ENCODE measurements at places on chromosomes 6 and 20.

GRCh38 chr6:44511126-44511525, 123.6 kb downstream of the CDC5L start:
- DNase-seq: no peak

DNA sequence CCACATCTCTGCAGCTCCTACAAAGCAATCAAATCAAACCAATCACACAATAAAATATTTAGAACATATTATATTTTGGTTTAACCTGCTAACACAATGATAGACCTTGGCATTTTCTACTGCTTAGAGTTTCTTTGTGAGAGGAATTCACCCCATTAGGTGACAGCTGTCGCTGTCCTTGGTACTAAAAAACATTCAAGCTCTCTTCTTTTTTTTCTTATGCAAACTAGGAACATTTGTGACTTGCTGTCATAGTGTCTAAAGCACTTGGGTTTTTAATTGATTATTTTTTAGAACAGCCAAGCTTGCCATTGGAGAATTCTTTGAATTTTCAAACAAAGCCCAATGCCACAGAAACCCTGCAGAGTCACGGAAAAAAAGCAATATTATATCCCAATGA, 46.4 kb downstream of the CNR1 start:
- DNase-seq: no peak

DNA sequence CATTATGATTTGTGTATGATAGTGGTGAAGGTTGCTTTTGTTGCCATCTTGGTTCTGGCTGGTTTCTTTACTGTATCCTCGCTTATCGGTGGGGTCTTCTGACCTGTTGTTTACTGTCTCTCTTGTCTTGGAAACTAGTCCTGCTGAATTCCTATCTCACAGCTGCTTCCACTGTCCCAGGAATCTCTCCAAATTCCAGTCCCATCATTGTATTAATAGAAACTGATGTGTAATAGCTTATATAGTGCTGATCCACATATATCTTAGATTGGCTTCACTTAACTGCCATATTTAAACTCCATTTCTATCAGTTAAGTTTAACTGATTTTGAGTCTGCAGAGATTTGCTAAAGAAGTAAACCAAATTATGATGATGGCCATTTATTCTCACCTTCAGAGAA, 5.9 kb downstream of the GTF2H5 start:
- DNase-seq: no peak

- no peak for DNase-seq
Measured at GRCh38 chr6:163530406-163530805, 115.9 kb downstream of the QKI start.

- DNase-seq: no peak
Measured at GRCh38 chr20:53255102-53255710, 283.0 kb downstream of the TSHZ2 start.

DNA sequence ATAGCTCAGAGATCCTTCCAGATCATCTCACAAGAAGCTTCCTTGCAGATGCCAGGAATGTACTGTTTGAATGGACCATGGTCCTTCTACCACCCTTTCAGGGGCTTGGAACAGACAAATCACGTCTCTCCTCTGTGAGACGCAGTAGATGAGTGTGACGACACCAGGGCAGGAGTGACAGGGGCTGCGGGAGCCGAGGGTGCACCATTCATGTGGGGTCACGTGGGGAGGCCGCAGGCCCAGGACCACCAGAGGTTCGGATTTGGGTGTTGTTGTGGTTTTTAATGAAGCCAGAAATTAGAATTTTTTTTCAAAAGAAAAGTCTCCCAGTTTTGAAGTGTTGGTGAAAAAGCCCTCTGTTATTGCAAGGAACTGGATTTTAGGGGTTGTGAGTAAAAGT, 79.2 kb downstream of the PREX1 start:
- DNase-seq: no peak

- DNase-seq: no peak
Measured at GRCh38 chr20:2817891-2818595, 1.9 kb downstream of the TMEM239 start.

DNA sequence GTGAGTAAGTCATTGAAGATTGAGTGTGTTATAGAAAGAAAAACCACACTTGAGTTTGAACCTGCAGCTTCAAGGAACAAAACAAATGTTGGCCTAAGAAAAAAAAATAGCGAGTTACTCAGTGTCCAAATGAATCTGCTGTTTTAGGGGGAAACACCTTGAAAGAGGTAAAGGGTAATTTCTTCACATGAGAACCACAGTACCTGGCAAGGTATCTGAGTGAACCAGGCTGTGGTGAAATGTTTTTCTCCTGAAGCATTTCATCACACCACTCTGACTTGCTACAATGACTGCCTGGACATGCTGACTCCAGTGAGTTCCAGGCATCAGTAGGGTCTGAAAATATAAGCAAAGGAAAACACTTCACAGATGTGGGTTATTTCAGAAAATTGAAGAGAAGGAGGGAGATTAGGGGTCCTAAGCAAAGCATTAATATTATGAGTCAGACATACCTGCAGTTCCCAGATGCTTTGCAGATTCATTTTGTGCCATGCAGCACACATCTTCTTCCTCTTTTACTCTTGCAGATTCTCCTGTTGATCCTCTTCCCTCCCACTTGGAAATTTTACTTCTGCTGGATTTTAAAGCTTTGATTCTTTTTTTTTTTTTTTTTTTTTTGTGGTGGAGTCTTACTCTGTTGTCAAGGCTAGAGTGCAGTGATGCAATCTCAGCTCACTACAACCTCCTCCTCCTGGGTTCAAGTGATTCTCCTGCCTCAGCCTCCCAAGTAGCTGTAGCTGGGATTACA, 206.2 kb upstream of the SGK1 start:
- DNase-seq: no peak

- no peak for DNase-seq
Measured at GRCh38 chr20:63635431-63636141, 8.7 kb upstream of the GMEB2 start.

GRCh38 chr6:108874470-108875160, 26.4 kb downstream of the ARMC2 start:
- DNase-seq: no peak

- DNase-seq: no peak
Measured at GRCh38 chr6:131999545-132000146, 48.5 kb upstream of the CCN2 start.

DNA sequence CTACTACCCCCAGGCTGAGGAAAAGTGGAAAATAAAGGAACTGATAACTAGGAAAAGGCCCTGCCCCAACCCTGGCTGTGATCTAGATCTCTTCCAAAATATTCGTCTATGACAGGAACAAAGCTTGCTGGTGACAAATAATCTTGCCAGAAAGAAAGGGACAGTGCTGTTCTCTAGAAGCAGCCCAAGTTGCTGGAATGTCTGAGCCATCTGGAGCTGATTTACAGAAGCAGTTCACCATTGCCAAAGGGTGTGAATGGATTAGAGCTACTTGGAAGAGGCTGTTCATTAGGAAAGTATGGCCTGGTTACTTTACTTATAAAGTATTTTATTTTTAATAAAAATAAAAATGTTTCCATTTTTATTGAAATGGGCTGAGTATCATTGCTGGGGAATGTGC, 146.3 kb downstream of the EPM2A start:
- DNase-seq: no peak

DNA sequence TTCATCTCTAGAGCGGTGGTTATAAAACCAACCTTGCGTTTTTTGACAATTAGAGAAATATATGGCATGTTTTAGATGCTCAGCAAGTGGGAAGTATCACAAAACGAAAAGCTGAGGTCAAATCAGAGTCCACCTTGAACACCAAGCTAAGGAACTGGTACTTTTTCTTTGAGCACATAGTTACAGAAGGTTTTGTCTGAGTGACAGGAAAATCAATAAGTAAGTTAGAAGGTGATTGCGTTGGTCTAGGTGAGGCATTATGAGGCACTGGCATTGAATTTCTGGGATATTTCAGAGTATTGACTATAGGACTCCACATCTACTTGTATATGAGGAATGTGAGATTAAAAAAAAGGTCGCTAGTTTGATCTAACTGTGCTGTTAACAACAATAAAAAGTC, 597 bp upstream of the HINT3 start:
- DNase-seq: no peak

DNA sequence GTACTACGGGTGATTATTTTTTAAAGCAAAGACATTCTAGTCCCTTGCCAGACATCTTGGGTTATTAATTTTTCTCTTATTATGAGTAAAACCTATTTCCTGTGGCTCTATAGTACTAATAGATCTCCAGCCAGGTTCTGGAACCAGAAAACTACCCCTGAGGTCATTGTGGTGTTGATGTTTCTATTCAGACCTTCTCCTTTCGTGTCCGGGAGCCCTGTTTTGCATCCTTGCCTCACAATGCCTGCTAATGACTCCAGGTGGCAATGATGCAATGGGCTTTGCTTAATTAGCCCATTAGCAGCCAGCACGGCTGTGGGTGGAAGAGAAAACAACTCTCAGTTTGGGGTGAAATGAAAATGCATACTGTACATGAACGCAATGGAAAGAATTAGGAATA, 62.9 kb upstream of the ARG1 start:
- no peak for DNase-seq

DNA sequence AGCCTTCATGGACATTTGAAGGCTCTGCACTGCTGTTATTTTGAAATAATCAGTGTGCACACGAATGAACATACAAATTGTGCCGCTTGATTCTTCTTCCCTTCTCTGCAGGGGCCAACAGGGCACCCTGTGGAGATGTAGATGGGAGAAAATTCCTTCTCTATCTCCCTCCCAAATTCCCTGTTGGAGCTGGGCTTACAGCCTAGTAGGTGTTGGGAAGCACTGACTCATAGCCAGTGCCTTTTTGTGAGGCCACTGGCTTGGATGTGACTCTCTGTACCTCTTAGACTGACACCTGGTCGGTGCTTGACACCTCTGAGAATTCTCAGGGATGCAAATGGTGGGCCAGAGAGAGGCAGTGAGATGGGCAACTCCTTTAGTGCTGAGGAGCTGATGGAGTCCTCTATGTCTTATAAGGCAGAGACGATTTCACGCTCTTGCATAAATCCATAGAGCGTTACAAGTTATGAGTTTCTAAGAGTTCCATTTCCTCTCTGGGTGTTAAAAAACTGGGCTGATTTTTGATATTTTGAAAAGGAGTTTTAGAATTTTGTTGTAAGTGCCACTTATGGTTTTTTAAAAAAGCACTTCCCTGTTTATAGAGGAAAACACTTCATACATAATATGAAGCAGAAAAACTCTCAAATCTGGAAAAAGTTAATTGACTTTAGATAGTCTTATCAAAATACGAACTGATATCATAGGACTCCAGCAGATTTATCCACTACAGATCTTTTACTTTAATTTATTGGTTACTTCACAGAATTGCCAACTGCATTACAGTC, 89.8 kb upstream of the MAP3K7 start:
- DNase-seq: no peak

- peak; percentile 13 for DNase-seq
Measured at GRCh38 chr6:82040405-82041221, 206.9 kb downstream of the IBTK start.

- DNase-seq: no peak
Measured at GRCh38 chr6:15508441-15508871, 154.4 kb downstream of the DTNBP1 start.

- DNase-seq: no peak
Measured at GRCh38 chr6:134720353-134721059, 229.4 kb downstream of the ALDH8A1 start.

DNA sequence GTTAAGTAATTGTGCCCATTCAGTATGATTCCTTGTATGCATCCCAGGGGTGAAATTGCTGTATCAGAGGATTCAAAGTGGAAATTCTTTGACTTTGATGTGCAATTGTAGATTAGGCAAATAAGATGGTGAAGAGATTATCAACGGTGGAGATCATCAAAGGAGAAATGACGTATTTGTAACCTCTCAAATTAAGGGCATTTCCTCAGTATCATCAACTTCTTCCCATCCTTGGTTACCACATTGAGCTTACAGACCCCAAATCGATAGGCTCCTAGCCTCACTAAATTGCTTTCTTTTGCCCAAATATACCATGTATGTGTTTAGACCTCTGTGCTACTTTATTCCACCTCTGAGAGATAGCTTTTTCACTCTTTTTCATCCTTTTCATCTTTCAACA, 213.1 kb upstream of the ZFP64 start:
- no peak for DNase-seq

GRCh38 chr6:41555326-41556300, 9.4 kb downstream of the FOXP4 start:
- DNase-seq: no peak

- no peak for DNase-seq
Measured at GRCh38 chr6:113495521-113495920, 361.6 kb upstream of the MARCKS start.

DNA sequence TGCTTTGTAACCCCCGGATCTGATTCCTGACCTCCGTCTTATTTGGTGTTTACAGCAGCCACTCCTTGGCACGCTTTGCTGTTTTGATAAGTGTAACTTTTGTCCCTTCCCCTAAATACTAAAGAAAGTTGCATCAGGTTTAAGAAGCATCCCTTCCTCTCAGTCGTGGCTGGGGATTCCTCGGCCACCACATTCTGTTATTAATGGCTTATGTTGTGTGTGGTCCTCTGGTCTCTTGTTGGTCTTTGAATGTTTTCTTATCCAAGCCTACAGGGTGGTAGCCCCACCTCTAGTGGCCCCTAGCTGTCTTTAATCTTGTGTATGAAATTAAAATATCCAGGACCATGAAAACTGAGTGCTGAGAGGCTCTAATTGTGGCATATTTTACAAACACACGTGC, 37.5 kb upstream of the FNDC1 start:
- DNase-seq: no peak

- DNase-seq: no peak
Measured at GRCh38 chr20:37969949-37970855, 63.1 kb downstream of the TTI1 start.

DNA sequence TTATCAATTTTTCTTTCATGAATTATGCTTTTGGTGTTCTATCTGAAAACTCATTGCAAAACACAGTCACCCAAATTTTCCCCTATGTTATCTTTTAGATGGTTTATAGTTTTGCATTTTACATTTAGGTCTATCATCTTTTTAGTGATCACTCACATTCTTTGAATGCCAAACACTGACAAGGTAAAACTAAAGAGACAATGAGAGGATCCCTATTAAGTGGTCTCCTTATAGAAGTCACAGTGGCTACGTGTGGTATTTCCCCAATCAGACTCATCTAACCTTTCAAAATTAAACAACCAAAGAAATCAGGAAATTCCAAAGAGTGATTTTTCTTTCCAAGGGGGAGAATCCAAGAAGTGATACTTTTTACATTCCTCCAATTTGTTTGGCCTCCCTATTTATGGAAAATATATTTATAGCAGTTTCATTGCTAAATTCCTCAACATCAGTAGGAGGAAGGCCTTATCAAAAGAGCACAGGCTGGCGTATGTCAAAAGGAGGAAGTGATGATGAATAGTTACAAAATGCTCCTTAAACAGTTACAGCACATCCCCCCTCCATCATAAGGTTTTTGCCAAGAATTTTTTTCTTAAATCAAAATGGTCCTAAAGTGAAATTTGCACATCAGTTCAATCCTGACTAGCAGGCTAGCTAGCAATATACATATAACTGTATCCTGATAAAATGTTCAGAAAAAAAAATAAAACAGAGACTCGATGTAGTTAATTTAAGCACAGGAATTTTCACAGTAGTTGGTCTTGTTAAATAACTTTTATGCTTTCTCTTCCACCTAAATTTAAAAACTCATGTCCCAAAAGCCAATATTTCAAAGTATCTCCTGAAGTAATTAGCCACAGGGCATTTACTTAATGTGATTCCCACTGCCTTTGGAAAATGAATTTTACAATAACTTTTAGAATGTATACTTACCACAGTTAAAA, 76.2 kb upstream of the IPCEF1 start:
- no peak for DNase-seq

GRCh38 chr6:157080986-157081391, 242.3 kb downstream of the TMEM242 start:
- DNase-seq: no peak

GRCh38 chr6:100620085-100620840, 155.5 kb upstream of the SIM1 start:
- no peak for DNase-seq

Data from HTR-8/SVneo (cell line).